ENCODE measurements at places on chromosomes 7 and 10.

- DNase-seq, result no peak
Measured at GRCh38 chr7:143496263-143496662, 18.6 kb downstream of the TAS2R41 start.

GRCh38 chr10:133438711-133439273 lies 14.4 kb upstream of the SPRN start:
- DNase-seq, result no peak

DNA sequence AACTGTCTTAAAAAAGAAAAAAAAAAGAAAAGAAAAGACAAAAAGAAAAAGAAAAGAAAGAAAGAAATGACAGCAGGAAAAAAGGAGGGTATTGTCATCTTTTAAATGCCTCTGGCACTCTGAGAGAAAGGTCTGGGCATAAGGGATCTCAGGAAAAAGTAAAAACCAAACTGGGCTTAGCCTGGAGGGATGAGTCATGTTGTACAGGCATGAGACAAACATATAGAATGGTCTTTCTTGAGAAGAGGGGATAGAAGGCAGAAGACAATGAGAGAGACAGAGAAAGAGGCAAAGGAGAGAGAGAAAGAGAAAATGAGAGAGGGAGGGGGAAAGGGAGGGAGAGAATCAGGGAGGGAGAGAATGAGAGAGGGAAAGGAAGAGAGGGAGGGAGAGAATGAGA lies 32.3 kb upstream of the KCNMA1 start:
- DNase-seq, result no peak

DNA sequence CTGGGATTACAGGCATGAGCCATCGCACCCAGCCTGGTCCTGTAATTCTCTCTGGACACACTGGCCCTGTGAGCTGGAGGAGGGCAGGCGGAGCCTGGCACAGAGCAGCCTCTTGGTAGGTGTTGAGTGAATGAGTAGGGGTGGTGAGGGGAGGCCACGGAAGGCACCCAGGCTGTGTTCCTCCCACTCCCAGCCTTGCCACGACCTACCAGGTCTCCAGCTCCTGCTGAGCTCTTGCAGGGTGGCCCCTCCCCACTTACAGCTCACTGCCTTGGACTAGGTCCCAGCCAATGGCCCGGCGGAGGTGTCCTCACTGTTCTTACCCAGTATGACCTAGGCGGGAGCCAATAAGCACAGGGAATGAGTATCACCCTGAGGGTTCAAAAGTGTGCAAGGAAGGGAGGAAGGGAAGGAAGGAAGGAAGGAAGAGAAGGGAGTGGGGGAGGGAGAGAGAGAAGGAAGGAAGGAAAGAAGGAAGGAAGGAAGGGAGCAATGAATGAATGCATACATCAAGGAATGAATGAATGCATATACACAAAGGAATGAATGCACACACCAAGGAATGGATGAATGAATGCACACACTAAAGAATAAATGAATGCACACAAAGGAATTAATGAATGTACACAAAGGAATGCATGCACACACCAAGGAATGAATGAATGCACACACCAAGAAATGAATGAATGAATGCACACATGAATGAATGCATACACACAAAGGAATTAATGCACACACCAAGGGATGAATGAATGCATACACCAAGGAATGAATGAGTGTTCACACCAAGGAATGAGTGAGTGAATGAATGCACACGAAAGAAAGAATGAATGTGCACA lies 45.5 kb downstream of the GTF2IRD1 start:
- DNase-seq, result no peak

GRCh38 chr10:78777466-78777865 lies 291.3 kb upstream of the ZMIZ1 start:
- no peak for DNase-seq

DNA sequence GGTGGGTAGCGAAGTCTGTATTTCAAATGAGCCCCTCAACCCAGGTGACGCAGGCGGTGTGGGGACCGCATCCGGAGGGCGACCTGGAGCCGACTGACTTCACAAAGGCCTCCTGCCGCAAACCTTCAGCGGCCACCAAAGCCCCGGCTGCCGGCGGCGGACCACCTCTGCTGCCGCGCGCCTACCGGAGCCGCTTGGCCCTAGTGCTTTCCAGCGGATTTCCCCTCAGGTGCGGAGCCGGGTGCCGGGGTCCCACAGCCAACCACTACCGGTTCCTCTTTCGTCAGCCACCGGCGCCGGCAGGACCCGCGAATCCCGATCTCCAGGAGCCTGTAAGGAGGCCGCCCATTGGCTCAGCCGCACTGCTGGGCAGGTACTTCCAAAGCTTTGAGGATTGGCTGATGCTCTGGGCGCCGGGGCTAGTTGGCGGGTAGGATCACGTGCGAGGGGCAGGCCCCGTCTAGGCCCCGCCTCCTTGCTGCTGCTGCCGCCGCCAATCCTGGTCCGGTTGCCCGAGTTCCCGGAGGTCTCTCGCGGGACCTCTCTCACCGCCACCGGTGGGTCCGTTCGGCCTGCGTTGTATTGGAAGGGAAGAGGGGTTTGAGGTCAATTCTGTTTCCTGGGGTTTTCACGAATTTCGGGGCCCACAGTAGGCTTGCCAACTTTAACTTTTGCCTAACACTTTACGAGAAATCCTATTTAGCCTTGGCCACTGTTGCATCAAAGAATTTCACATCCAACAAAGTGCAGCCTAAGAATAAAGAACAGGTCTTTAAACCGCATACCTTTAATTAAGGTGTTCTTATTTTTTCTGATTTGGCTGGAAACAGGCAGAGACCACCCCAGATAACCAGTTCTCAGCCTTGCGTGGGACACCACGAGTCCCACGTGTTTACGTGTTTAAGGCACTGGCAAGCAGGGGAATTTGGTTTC lies at the start of gene GSTO2:
Gene GSTO2, plus strand, starts transcription at position 472 of the 933 bp plus-strand sequence. CDS start 5,732 bp downstream, outside the sequence.
- DNase-seq, result peak; percentile 97

DNA sequence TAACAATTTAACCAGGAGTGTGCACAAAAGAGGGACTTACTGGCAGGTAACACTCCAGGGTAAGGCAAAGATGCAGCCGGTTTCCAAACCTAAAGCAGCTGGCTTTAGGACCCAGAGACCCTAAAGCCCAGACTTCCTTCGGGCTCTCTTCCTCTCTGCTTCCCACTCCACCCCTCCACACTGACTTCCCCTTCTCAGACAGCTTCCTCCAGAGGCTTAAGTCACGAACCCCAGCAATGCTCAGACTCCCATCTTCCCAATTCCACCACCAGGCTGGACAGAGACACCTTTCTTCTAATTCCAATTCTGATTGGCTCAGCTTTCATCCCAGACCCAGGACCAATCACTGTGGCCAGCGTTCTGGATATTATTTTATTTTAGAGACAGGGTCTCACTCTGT lies 24.8 kb downstream of the STYXL1 start:
- no peak for DNase-seq

DNA sequence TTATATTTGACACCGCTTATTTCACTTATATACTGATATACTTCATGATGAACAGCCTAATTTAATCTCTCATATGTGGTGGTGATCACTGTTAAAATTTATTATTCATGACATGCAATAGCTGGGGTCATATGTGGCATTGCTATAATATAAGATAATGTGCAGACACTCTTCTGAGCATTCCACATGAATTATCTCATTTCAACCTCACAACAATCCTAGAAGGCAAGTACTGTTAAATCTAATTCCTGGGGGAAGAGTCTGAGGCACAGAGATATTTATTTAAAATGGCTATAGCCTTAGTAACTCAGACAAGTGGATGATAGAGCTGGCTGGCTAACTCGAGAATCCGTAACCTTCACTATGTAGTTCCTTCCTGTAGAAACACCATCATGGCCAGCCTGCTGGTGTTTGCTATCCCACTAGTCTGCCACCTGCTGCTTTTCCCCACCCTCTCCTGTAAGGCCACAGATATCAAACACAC lies 46.6 kb upstream of the A1CF start:
- no peak for DNase-seq

DNA sequence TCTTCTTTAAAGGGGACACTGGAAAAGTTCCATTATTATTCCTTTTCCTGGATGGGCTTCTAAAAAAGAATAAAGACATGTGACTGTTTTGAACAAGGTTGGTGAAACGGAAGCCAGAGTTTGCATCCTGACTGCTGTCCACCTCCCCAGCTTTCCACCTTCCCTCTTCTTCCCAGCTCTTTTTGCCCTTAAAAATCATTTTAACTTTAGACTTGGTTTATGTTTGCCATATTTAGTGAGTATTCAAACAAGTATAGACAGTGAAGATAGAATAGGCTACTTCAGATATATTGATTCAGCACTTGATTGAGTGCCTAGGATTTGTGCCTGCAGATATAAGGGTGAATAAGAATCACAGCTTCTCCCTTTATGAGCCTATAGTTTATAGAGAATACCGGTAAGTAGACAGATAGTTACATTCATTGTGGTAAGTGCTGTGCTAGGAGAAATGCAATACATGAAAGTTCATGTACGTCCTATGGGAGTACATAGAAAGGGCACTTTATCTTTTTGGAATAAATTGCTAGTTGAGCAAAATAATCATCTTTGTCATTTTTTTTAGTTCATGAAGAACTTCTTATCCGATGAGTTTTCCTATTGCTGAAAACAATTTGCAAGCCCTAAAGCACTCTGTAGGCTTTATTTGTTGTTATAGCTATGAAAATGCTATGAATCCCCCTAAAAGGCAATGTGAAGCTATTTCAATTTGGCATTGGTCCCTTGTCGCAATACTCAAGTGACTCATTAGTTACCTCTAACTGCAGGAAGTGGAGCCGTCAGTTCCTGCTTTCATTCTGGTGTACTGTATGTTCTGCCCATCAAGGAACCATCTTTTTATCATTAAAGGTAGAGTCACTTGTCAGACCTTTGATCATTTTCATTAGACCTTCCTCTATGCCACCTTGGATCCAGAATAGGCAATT lies 57.2 kb upstream of the STRIP2 start:
- DNase-seq, result no peak

DNA sequence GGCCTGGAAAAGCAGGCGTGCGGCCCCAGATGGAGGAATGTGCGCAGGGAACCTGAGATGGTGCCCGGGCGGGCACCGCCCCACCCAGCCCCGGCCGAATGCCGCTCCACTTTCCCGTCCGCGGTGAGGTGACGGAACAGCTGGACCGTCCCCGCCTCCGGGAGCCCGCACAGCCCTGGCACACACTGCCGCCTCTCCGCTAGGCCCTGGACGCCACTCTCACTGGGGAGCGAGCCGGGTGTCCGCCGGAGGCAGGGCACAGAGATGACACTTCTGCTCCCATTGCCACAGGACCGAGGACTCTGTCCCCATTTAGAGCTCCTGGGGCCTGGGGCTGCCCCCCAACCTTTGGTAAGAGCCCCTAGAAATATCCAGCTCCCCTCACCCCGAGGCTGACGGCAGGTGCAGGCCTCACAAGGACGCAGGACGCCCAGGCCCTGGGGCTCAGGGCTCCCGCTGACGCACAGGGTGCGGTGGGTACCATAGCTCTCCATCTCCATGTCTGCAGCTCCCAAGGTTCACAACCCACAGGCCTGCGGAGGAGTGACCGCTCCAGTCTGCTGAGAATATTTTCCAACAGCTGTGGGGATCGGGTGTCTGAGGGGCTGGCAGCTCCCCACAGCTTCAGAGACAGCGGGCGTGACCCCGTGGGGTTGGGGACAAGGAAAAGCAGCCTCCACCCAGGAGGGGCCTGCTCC lies 52.2 kb upstream of the PDGFA start:
- no peak for DNase-seq

DNA sequence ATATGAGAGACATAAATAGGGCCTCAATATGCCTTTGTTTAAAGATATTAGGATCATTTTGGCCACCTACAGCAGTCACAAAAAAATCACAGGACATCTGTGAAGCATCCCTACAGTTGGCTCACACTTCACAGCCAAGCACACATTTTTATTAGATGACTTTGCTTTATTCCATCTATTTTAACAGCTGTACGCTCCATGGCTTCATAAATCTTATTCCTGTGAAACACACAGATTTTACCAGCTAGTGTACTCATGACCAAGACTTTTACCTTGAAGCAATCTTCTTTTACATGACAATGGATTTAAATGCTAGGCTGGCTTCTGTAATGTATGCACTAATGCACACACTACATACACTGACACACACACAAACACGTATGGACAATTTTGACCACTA lies 254.8 kb upstream of the PITRM1 start:
- DNase-seq, result no peak

GRCh38 chr7:74587435-74588126 lies 69.9 kb upstream of the GTF2I start:
- no peak for DNase-seq

DNA sequence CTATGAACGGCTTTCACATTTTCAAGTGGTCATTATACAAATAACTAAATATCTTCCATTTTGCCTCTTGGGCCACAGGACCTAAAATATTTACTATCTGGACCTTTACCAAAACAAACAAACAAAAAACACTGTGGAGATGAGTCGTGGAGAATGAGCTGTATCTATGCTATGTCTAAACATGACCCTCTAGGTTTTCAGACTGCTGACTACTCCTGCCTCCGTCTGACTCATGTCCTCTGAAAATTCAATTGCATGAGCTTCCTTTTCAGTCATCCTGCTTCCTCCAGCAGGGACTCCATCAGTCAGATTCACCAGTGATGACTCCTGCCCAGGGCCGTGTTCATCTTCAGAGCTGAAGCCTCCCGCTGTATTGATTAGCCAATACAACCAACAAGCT lies 96.8 kb downstream of the COL28A1 start:
- no peak for DNase-seq

GRCh38 chr10:23742807-23743206 lies 303.9 kb downstream of the OTUD1 start:
- no peak for DNase-seq

DNA sequence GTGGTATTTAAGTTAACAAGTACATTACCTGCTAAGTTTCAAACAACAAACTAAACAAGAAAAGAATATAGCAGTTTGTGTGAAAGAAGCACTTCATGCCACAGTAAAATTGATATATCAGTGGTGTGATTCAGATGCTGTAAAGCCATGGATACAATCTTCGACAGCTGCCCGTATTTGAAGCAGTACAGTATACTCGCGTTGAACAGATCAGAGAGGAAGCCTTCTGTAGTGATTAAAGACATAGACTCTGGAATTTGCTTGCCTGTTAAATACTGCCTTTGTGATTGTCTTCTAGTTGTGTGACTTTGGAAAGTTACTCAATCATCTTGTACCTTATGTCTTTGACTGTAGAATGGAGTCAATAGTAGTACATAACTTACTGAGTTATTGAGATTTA lies 71.7 kb downstream of the CHRM2 start:
- DNase-seq, result no peak

- DNase-seq, result no peak
Measured at GRCh38 chr10:12489806-12490205, 140.5 kb downstream of the CAMK1D start.

GRCh38 chr10:3964516-3964915 lies 179.5 kb upstream of the KLF6 start:
- DNase-seq, result no peak

- no peak for DNase-seq
Measured at GRCh38 chr10:132921086-132921485, 21.3 kb downstream of the CFAP46 start.
